ENCODE measurements at places on chromosomes 1 and 21.
A peak's percentile ranks its signal among the peaks of the same experiment; 100 is the strongest.

DNA sequence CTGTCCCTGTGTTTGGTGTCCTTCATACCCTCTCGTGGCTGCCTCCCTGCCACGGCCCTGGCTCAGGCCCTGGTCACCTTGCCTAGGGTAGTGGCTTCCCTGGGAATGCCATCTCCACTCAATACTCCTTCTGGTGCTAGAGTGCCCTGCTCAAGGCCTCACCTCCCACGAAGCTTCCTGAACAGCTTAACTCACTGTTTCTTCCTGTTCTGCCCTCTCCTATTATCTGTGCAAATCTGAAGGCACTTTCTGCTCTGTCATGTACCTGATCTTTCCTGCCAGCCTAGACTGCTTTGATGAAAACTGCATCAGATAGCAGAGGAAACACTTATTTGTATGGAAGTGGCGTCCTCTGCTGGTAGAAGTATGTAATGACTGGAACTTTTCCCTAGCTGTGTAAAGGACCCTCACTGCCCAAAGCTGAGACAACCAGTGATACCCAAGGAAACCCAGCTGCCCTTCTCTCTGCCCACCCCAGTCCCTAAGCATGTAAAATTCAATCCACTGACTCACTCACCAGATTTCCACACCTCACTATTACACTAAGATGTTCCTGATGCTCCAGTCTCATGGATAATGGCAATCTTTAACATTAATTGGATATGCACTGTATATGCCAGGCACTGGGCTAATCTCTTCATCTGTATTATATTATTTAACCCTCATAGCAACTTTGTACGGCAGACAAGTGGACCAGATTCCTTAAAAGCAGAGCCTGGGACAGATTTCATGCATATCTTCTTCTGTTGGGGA lies 36.2 kb upstream of the BTG2 start:
- peak; percentile 87 for DNase-seq

DNA sequence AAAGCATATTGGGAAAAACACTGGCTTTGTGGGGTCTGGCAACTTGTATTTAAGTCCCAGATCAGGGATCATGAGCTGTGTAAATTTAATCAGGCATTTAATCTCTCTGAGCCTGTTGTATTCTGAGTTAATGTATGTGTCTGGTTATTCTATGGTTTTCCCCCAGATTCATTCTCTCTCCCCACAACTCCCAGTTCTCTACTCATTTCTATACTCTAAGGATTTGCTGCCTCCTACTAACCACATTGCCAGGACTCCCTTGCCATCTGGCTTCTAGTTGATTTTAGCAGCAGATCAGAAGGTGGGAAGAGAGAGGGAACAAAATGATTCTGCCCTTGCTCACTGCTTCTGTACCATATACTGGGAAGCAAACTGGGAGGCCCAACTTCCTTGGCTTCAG lies 31.4 kb upstream of the S1PR1 start:
- DNase-seq, result no peak

DNA sequence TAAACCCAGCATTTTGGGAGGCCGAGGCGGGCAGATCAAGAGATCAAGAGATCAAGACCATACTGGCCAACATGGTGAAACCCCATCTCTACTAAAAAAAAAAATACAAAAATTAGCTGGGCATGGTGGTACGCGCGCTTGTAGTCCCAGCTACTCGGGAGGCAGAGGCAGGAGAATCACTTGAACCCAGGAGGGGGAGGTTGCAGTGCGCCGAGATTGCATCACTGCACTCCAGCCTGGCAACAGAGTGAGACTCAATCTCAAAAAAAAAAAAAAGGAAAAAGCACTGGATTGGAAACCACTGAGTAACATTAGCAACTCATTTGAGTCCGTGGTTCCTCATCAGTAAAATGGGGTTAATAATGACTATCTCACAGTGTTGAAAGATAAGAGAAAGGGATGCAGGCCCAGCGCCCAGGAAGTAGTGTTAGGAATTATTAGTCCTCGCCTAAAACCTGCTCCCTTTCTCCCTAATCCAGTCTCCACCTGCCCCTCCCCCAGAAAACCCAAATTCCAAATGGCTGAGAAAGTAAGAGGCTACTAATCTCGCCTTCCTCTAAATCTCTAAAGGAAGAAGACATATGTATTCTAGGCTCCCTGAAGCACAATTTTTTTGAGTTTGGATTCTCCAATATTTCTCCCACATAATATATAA lies 49.5 kb downstream of the RHBG start:
- no peak for DNase-seq

DNA sequence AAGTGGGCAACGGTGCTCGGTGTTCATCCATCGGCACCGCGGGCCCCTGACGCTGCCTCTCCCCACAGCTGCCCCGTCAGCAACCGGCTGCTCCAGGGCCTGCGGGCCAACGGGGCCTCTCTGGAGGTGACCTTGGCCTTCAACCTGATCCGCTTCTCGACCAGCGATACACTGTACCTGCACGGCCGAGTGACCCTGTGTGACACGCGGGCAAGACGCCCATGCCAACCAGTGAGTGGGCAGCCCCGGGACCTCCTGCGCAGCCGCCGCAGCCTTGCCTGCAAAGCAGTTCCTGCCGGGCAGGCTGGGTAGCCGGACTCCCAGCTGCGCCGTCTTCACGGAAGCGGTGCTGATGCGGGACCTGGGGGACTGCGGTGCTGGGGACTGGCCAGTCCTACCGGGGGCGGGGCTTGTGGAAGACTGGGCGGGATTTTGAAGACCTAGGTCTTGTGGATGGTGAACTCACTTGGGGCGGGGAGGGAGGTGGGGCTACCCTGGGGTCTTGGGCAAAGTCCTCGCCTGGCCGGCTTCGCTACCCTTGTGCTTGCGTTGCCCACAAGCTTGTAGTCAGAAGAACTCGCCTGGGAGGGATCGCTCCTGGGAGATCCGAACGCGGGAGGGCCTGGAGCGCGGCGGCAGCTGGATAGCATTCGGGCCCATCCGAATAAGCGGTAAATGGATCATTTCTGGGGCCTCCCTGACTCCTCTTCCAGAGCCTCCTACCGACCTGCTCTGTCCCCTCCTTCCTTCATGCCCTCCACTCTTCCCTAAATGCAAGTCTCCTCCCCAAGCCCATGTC lies 8.8 kb upstream of the CEP85 start:
- no peak for DNase-seq

DNA sequence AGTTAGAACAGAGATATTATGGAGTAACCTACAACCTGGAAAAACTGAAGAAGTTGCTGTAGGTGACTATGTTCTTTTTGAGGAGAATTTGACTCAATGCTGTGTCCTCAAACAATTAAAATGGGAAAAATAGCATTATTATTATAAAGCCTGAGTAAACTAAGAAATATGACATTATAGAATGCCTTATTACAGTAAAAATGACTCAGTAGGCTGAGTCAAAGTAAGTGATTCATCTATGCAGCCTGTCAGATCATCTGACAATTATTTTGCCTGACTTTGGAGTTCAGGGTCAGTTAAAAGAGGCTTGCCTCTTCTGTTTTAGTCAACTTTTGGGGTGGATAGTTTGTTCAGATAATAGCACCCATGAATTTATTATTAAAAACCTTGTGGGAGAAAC lies 150.8 kb upstream of the PTGFR start:
- no peak for DNase-seq

GRCh38 chr1:174352117-174352516 lies 95.6 kb upstream of the GPR52 start:
- no peak for DNase-seq

DNA sequence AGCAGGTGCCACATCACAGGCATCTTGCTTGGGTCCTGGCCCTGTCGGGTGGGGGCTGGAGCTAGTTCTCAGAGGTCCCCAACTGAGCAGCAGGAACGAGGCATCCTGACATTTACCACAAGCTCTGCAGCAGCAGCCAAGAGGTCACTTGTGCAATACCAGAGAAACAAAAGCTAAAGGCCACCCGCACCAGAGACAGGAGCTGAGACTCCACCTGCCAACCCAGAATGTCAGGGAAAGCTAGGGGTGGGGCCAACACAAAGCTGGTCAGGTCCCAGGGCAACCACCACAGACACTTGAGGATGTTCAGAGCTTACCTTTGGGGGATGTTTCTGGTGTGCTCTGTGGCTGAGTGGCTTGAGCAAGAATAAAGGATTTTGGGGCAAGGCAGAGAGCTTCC lies 13.6 kb upstream of the SYT6 start:
- no peak for DNase-seq

DNA sequence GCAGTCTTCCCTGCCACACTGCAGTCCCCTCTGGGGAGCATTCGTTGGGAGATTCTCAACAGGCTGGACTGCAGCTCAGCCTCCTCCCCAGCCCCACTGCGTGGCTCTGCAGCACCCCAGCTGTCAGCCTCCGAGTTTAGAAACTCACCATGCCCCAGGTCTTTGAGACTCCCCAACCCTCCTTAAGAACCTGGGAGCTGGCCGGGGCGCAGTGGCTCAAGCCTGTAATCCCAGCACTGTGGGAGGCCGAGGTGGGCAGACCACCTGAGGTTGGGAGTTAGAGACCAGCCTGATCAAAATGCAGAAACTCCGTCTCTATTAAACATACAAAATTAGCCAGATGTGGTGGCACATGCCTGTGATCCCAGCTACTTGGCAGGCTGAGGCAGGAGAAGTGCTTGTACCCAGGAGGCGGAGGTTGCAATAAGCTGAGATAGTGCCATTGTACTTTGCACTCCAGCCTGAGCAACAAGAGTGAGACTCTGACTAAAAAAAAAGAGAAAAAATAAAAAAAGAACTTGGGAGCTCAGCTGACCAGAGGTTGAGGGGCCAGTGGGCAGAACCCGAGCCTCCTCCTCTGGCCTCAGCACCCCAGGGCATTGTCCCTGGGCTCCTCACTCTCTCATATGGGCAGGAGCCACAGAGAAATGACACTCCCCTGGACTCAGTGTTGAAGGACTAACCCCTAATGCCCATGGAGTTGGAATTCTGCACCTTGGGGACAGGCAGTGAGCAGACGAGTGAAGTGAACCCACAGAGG lies 5.6 kb downstream of the OLIG2 start:
- no peak for DNase-seq

DNA sequence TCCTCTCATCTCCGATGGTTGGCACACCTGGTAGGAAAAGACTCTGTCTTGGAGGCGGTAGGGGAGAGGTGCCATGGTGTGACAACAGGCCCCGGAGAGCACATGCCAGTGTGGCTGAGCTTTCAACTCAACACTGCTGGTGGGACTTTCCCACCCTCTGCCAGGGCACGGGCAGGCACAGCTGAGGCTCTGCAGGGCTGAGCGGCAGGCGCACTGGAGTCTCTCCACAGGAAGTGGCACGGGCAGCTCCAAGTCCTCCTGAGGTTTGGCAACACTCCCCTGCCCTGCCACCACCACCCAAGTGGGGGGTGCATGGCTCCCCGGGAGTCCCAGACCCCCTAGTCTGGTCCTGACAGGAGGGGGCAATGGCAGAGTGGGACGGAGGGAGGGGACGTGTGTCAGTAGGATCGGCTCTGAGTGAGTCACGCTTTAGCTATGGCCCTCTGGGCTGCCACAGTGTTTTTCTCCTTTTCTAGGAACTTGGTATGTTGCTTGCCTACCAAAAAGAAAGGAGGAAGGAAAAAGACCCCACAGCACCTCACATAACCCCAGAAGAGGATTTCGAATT lies 27.3 kb upstream of the EVA1B start:
- DNase-seq, result no peak

DNA sequence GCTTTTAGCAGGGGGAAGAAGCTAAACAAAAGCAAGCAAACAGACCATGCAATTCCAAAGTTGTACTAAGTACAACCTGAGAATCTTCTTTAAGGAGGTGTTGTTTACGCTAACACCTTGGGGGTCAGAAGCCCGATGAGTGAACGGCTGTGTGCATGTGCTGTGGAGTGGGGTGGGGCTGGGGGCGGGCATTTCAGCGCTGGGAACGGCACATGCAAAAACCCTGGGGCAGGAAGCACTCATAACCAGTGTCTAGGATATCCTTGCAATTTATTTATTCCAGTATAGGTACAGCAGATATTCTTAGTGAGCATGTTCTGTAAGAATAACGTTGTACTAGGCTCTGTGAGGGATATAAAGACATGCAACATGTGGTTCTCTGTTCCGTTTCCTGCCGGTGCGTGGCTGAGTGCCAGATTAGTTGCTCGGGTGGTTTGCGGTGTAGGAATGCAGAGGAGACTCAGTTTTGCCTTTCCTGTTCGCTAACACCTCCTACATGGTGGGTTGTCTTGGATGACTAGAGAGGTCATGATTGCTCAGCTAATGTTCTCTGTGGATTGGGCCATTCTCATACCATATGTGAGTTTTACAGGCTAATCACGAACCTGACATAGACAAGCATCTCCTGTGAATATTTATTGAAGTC lies 3.7 kb downstream of the FASLG start:
- DNase-seq, result no peak

DNA sequence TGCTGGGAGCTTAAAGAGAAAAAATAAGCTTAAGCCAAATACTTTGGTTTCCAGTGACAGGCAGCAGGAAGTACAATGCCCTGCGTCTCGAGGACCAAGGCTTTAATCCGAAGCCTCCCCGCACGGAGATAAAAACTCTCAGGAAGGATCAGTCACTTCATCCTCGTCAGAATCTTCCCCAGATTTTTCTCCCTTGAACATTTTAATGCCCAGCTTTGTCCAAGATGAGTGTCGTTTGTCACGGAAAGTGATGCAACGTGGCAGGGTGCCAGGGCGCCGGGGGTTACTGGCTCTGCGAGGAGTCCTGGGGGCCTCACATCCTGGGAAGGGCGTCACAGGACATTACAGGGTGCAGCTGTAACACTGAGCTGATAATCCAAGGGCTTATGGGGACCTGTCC lies 25.2 kb upstream of the PCBP3 start:
- no peak for DNase-seq

- DNase-seq, result peak; percentile 17
Observed at GRCh38 chr1:8016210-8016894, 9.8 kb downstream of the ERRFI1 start.

GRCh38 chr1:18093193-18093592 lies 14.4 kb upstream of the IGSF21 start:
- DNase-seq, result no peak

- DNase-seq, result no peak
Observed at GRCh38 chr1:48442864-48443619, 29.0 kb downstream of the SPATA6 start.

DNA sequence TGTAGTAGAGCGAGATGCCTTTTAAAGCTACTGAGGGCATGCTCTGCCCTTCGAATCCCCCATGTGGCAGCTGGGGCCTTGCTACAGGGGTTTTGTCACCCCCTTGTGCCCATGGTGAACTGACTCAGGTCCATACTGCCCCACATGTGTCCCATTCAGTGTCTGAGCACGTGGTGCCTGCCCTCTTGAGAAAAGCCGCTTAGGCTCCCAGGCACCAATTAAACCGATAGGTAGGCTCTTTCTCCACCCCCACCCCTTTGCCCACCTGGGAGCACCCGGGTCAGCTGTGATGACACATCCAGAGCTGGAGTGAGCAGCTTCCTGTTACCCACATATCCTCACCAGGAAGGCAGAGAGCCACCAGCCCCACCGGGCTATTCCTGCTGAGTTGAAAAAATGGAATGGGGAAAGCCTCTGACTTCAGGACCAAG lies 30.5 kb downstream of the TMCC2 start:
- no peak for DNase-seq

- DNase-seq, result no peak
Observed at GRCh38 chr1:203607533-203607873, 19.1 kb upstream of the ATP2B4 start.

GRCh38 chr1:171212607-171213351 lies 27.7 kb downstream of the FMO2 start:
- DNase-seq, result no peak

Measured in NCI-H2081 (cell line).